CD4-positive, alpha-beta T cell treated with Interleukin-10 for 1 hour (primary cell): ENCODE measurements at places on chromosomes 2 and 18.

DNA sequence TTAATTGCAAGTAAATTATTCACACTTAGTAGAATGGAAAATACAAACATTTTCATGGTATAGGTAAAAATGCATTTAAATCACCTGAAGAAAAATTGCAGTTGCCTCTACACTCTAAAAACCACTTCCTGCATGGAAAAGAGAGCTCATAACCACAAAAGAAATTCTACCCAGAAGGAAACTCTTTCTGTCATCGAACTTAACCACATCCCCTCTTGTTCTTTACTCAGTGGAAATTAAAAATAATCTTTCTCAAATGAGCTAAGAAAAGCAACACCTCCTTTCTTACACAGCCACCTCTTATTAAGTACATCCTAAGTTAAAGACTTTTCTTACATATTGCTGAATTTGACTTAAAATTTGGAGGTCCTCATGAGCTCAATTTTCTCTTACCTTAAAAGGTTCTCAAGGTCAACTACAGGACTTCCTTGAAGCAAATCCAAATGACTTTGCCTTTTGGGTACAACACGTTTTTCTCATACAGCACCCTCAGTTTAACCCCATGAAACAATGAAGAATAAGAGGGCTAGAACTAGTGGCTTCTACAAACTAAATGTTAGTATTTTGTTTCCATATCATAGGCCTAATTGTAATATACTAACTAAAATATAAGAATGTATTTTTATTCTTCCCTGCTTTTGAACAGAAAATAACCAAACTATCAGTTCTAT, 109.1 kb upstream of the CRIM1 start:
- peak; percentile 65 for DNase-seq

DNA sequence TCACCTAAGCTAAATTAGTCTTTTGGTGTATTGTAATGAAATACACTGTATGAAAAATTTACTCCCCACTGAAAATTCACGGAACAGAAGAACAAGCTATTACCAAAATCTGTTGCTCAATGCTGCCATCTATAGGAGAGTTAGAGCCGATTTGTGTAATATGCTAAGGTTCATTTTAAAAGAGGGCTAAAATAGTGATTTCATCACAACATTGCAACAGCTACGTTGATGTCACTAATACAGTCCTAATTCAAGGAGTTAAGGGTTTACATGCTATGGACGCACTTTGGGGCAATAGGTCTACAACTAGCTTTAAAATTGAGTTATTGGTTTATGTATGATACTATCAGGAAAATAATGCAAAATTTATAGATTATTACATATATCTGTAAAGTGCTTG, 3.0 kb upstream of the IRS1 start:
- peak; percentile 79 for DNase-seq

- no peak for DNase-seq
Measured at GRCh38 chr2:24579053-24579803, 88.2 kb downstream of the NCOA1 start.

GRCh38 chr2:208006833-208007232, 18.5 kb downstream of the PLEKHM3 start:
- DNase-seq = no peak

- no peak for DNase-seq
Measured at GRCh38 chr18:35371412-35372195, 5.5 kb downstream of the ZNF396 start.

DNA sequence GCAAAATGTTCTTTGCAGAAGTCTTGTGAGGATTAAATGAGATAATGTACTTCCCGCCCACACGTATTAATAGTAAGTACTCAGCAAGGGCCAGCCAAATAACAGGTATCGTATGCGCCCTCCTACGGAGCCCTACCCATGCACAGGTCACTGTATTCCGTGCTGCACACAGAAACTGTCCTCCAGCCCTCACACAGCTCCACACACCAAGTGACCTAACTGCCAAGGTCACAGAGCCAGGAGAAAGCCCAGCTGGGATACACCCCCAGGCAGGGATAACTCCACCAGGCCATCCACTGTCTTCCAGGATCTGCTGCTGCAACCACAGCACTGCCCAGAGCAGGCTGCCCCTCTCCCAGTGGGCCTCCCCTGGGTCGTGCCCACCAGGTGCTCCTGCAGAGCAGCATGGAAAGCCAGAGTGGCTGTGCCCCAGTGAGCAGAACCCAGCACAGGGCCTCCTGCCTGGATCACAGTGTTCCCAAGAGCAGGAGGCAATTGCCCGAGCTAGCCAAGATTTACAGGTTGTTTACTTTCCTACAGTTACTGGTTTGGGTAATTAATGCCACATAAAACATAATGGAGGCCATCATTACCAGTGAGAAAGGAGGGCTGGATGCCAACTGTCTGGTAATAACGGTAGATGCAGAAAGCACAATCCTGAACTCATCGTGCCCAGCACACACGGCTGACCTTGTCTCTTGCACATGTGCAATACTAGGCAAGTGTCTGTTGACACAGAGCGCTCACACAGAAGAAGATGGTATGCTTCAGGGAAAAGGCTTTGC, 24.4 kb downstream of the TFCP2L1 start:
- no peak for DNase-seq

- DNase-seq = no peak
Measured at GRCh38 chr2:117519721-117520120, 294.8 kb upstream of the DDX18 start.

DNA sequence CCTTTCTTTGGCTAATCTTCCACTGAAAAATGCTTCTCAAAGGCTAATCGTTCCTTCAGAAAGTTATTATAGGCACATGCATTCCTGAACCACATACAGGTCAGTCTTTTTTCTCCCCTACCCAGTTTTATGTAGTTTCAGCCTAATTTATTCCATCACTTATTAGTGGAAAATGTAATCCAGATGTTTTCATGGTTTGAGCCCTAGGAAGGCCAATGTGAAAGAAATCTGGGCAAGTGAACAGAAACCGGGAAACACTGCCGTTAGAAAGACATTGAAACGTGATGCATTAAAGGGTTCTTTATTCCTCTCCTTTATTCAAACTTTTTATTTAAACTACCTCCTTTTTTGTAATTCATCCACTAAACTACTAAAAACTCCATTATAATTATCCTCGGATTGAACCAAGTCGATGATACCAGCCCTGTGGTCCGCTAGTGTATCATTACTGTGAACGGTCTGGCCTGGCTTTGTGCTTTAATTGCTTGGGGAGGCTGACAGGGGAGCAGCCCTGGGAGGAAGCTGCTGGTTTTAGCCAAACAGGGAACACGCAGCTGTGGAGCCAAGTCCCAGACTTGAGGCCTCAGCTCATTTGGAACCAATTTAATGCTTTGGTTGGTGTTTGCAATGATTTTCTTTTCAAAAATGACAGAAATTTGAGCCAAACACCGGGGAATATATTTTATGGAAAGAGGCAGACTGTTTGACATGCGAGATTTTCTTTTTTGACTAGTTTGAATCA, 149.2 kb downstream of the ARHGAP28 start:
- no peak for DNase-seq

DNA sequence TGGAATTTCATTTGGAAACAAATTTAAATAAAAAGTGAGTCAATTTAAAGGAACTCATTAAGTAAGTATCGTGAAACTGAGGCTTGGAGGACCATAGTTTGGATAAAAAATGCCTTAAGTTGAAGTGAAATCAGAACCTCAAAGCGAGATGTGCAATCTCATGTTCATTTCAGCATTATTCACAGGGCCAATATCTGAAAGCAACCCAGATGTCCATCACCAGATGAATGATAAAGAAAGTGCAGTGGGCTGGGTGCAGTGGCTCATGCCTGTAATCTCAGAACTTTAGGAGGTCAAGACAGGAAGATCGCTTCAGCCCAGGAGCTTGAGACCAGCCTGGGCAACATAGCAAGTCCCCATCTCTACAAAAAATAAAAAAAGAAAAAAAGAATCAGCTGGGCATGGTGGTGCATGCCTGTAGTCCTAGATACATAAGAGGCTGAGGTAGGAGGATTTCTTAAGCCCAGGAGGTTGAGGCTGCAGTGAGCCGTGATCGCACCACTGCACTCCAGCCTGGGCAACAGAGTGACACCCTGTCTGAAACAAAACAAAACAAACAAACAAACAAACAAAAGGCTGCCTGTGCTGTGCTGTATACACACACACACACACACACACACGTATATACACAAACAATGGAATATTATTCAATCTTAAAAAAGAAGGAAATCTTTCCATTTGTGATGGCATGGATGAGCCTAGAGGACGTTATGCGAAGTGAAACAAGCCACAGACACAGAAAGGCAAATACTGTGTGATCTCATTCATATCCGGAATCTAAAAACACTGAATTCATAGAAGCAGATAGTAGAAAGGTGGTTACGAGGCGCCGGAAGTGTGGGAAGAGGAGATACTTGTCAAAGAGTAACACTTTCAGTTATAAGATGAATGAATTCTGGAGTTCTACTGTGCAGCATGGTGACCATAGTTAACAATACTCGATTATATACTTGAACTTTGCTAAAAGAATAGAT, 14.5 kb downstream of the SH3RF3 start:
- peak; percentile 54 for DNase-seq

- no peak for DNase-seq
Measured at GRCh38 chr2:59932341-59932740, 621.1 kb downstream of the BCL11A start.

DNA sequence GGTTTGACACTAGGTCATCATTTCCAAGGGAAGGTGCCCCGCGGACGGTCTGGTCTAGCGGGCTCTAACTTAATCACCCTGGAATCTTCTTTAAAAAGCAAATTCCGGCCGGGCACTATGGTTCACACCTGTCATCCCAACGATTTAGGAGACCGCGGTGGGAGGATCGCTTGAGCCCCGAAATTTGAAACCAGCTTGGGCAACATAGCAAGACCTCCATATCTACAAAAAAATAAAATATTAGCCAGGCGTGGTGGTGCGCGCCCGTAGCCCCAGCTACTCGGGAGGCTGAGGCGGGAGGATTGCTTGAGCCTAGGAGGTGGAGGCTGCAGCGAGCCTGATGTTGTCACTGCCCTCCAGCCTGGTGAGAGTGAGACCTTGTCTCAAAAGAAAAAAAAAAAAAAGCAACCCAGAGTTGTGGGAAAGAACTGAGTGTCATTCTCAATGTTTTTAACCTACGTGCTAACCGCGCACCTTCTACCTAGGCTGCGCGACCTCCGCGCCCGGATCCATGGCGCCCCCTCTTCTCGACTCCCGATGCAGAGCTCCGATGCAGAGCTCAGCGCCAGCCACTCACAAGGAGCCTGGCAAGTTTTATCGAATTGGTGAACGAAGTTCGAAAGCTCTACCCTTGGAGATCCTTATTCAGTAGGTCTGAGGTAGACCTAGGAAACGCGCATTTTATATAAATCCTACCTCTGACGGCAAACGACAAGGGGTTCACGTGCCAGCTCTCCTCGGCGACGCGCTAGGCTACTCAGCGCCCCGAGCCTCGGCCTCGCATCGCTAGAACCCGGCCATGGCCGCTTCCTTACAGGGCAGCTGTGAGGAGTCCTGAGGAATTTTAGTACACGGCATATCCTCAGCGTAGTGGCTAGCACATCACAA, 888 bp upstream of the TWSG1 start:
- DNase-seq = no peak

DNA sequence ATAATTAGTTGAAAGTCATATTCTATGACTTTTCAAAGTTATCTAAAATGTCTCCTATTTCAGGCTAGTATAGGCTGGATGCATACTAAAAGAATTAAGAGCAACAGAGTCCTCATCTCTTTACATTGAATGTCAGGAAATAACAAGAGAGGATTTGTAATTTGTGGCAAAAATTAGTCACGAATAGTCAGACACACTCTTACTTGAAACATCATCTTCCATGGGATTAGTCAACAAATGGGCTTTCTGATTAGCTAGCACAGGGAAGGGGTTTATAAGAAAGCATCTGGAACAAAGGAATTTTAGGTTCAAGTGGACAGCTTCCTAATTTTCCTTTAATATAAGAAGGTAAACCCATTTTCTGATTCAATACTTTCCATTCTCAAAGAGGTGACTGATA, 330.3 kb upstream of the MEX3C start:
- no peak for DNase-seq

DNA sequence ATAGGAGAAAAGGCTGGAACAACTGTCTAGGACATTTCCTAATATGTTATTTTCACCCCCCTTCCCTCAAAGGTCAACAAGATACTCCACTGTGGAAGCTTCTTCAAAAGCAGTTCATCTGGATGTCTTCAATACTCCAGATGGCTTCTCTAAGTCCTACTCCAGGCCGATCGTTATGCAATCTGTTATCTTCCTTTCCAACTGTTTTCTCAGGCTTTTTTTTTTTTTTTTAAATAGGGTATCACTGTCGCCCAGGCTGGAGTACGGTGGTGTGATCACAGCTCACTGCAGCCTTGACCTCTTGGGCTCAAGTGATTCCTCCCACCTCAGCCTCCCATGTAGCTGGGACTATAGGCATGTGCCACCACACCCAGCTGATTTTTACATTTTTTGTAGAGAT, 26.3 kb downstream of the ATP8B1 start:
- no peak for DNase-seq

- DNase-seq = no peak
Measured at GRCh38 chr18:76265497-76266235, 229.4 kb downstream of the ZNF516 start.

- peak; percentile 49 for DNase-seq
Measured at GRCh38 chr2:96806468-96807126, 9.5 kb upstream of the CNNM3 start.

DNA sequence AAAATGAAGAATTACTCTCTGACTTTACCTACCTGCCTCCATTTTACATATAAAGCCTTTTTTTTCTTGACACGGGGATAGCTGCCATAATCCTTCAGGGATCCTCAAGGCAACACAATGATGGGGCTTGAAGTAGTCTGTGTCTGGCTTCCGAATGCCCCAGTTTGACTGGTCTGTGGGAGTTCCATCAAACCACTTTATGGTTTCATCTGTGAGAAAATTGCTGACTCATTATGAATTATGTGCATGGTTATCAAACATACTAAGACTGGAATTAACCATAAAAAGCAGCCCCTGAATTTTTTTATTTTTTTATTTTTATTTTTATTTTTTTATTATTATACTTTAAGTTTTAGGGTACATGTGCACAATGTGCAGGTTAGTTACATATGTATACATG, 117.5 kb downstream of the PLA2R1 start:
- DNase-seq = no peak

DNA sequence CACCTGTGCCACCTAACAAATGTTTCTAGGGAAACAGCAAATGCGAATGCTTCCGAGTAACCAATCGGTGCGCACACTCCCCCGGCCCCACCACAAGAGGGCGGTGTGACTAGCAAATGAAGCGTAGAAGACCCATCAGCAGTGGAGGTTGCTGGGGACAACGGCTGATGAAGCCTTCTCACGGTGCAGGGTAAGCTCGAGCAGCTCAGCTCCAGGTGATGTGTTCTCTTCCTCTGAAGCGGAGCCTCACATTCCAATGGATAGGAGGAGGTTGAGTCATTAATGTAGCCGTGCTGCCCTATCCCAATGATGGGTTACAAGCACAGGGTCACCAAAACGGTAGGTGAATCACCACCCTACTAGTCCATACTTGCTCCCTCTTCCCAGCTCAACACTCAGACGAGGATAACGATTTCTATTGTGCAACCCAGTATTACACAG, 127.6 kb upstream of the TWIST2 start:
- peak; percentile 24 for DNase-seq

DNA sequence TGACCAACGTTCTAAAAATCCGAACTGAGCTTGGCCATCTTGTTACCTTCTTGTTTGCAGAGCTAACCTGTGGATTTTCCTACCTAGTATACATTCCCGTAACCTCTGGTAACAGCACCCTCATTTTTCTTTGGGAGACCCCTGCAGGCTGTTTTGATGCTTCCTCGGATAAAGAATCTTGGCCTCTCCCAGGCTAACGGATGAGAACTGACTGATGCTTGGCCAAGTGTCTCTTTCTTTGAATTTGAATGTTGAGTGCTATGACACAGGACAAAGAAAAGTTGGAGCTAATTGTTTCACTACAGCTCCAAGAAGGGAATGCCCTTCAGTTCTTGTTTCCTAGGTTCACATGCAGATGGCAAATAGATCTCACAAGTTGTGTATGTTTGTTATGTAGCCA, 19.3 kb upstream of the CAVIN2 start:
- DNase-seq = no peak
